ENCODE measurements at places on chromosomes 6 and 20. TPM values are rescaled to one million over a fixed set of nuclear protein-coding genes. Genes with fewer than 3 reads are reported as not detected.

GRCh38 chr6:160662429-160662828 lies 1.6 kb downstream of the LPA start:
- no peak for DNase-seq

- no peak for DNase-seq
These were observed 40.2 kb downstream of the PMEPA1 start for GRCh38 chr20:57669632-57670031.

GRCh38 chr20:34887023-34887422 lies 10.6 kb downstream of the ACSS2 start:
- no peak for DNase-seq

DNA sequence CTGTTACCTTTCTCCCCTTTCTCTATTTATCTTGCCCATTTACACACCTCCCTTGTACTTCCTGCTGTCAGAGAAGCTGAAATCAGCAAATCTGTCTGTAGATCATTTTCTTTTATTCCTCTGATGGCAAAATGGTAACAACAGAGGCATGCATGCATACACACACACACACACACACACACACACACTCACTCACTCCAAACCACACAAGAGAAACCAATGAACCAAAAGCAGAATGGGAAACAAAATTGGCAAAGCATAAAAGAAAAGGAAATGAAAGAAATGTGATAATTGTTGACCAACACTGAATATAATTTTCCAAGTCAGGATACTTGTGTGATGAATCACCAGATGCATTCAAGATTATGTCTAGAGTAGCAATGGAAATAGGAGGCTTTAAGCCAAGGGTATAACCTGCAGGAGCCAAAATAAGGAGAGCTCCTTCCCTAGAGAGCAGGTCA lies 172.4 kb downstream of the PLCB4 start:
- no peak for DNase-seq

- no peak for DNase-seq
These were observed 89.9 kb upstream of the PTCHD4 start for GRCh38 chr6:48200869-48201390.

DNA sequence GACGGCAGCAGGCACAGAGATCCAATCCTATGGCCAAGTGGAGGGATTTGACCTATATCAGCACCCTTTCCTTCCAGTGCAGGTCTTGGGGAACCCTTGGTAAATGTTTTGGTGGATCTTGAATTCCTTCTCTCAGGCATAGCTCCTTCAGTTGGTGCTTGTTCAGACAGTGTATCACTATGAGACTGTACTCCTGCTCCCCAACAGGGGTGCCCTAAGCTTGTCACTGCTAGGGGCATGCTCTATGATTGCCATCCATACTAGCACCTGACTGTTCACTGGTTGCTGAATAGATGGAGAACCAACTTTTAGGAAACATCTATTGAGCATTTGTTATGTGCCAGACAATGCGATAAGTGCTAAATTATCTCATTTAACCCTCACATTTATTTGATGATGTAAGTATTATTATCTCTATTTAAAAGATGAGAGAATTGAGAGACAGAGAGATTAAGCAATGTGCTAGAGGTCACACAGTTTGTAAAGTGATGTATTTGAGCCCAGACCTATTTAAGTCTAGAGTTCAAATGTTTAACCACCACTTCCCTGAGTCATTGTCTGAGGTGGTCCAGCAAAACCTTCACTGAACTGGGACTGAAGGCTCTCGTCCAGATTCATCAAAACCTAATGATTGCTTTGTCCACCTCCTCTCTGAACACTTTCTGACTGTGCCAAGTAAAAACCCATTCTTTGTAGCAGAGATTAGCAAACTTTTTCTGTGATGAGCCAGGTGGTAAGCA lies 34.3 kb downstream of the ADGRF1 start:
- no peak for DNase-seq

DNA sequence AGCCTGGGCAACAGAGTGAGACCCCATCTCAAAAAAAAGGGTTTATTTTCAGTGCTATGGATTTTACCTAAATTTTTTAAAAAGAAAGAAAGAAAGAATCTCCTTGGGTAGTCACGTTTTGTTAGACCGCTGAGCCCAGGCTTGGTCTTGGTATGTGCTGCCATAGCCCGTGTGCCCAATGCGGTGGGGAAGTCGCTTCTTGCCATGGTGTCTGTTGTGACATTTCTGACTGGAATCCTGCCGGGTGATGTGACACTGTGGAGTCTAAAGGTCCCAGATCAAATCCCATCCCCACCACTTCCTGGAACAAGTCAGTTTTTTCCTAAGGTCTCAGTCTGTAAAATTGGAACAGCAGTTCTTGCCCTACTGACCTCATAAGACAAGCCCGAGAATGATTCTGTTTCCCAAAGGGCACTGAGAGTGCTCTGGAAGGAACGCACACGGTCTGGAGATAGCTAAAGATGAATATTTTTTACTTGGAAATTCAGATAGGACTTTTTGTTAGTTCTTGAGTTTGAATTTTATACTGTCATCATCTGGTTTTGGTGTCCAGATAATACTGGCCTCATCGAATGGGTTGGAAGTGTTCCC lies 225.8 kb downstream of the EYA2 start:
- DNase-seq, result peak; percentile 68

- DNase-seq, result peak; percentile 10
These were observed 171.2 kb upstream of the TSHZ2 start for GRCh38 chr20:52800734-52801627.

DNA sequence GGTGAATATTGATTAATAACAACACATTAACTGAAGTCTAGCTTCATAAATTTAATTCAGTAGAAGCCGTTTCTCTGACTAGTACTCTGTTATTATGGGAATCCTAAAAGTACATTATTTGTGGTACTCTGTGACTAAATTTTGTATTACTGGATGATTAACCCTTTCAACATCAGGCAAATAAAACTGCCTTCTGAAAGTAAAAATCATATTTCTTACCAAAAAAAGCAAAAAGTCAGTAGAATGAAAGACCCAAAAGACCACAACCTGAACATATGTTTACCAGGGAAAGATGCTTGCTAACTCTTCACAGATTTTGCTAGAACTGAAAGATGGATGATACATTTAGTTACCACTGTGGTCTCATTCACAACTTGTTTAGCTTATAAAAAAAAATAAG lies 73.2 kb downstream of the AHI1 start:
- DNase-seq, result no peak

DNA sequence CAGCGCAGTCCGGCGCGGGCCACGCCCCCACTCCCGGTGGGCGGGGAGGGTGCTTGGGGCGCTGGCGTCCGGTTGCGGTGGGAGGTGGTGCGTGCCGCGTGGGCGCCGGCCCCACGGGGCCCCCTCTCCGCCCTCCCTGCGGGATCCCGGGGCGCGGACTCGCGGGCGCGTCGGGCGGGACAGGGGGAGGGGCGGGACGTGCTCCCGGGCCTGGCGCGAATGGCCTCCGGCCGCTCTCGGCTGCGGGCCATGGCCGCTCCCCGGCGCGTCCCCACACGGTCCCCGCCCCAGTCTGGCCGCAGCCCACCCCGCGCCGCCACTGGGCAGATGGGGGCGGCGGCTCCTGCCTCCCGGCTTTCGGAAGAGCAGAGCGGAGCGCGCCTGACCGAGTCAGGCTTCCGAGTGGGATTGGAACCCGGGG lies 771 bp upstream of the PPP1R3G start:
- no peak for DNase-seq

DNA sequence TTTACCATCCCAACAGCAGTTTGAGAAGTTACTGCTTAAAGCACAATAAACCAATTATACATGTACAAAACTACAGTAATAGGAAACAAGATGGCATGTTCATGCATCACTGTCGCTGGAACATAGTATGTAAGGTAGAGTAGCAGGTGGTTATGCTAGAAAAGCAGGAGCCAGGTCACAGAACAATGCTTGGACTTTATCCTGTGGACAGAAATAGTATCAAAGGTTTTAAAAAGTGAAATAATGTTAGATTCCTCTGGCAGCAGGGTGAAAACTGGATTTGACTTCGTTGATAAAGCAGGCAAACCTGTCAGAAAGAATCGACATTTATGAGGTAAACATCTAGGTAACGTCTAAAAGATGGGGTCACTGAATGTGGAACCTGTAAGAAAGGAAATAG lies 2.5 kb downstream of the BLOC1S5 start:
- no peak for DNase-seq

- no peak for DNase-seq
These were observed 777.8 kb downstream of the KIF16B start for GRCh38 chr20:15795305-15796019.

- no peak for DNase-seq
These were observed 12.0 kb upstream of the GRM4 start for GRCh38 chr6:34157851-34158250.

DNA sequence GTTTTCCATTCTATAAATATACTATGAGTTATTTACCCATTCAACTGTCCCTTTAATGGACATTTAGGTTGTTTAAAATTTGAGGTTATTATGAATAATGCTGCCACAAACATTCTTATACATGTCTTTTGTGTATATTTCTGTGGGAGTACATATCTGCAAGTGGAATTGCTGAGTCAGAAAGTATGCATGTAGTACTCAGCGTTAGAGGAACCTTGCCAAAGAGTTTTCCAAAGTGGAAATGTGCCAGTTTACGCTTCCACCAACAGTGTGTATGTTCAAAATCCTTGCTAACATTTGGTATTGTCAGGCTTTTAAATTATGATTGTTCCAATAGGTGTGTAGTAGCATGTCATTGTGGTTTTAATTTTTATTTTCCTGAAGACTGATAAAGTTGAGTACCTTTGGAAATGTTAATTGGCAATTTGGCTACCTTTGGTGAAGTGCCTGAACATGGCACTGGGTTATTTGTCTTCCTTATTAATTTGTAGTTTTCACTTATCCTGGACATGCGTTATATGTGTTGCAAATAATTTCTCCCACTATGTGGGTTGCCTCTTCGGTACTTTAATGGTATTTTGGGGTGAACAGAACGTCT lies 341.2 kb downstream of the CD83 start:
- peak; percentile 60 for DNase-seq

DNA sequence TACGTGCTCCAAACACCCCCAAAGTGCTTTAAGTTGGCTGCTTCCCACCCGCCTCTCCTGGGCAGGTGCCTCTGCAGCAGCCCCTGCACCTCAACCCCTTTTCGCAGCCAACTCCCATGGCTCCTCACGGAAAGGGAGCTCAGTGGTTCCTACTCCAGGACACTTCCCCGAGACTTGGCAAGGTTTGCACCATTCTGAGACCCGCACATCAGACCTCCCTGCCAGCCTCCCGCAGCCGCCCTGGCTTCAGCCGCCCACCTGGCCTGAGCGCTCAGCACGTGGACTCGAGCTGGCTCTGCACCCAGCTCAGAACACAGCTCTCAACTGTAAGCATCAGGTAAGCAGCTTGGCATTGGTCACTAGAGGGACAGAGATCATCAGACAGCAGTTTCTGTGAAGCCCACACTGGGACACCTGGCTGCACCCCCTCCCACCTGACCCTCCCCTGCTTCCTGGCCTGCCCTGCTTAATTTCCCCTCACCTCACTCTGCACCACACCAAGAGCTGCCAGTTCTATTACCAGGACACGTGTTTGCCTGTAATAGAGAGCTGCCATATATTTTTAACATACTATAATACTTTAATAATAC lies 28.5 kb downstream of the GMDS start:
- no peak for DNase-seq

DNA sequence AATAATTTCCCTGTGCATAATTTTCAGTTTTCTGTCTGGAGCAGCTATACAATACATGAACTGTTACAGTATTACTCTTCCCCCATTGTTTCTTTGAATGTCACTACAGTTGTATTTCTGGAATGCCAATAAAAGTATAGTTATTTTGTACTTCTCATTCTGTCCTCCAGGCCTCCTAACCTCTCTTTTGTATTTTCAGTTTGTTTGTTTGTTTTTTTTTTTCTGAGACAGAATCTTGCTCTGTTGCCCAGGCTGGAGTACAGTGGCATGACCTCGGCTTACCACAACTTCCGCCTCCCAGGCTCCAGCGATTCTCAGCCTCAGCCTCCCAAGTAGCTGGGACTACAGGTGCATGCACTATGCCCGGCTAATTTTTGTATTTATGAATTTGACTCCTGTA lies 16.8 kb upstream of the ARID1B start:
- DNase-seq, result no peak

The KIF6 gene
- polyA plus RNA-seq, result 1.1 TPM

The ZSCAN31 gene
- 7.9 TPM for polyA plus RNA-seq

The MEI4 gene
- polyA plus RNA-seq, result not detected

The TRIM31 gene
- 0.44 TPM for polyA plus RNA-seq

The B3GALT4 gene
- 2.6 TPM for polyA plus RNA-seq

The KCNK17 gene
- not detected for polyA plus RNA-seq

The CDSN gene
- polyA plus RNA-seq, result not detected
